ENCODE measurements at places on chromosomes 6 and 20. TPM values are rescaled to one million over a fixed set of nuclear protein-coding genes. Genes with fewer than 3 reads are reported as not detected.

The CNKSR3 gene
- 5.9 TPM for total RNA-seq

The LTB gene
- total RNA-seq: 0.33 TPM

The LKAAEAR1 gene
- 1.5 TPM for total RNA-seq

The MLIP gene
- total RNA-seq: not detected

The POLR3F gene
- total RNA-seq: 16.8 TPM

The SEL1L2 gene
- not detected for total RNA-seq

The TNNC2 gene
- total RNA-seq: not detected

The CTCFL gene
- not detected for total RNA-seq

The FBXO9 gene
- total RNA-seq: 34.5 TPM

The MYH7B gene
- total RNA-seq: 0.20 TPM

The EYS gene
- not detected for total RNA-seq

The NKX2-2 gene
- total RNA-seq: not detected

The PREX1 gene
- total RNA-seq: 11.8 TPM

The FIG4 gene
- total RNA-seq: 3.6 TPM

The FAM135A gene
- total RNA-seq: 8.6 TPM

The MOG gene
- not detected for total RNA-seq

The UST gene
- 2.5 TPM for total RNA-seq

The TREM2 gene
- not detected for total RNA-seq

The LIME1 gene
- 10.5 TPM for total RNA-seq

The PLN gene
- total RNA-seq: not detected

The TRPC4AP gene
- total RNA-seq: 58.3 TPM

The PCSK2 gene
- not detected for total RNA-seq

The NOX3 gene
- total RNA-seq: not detected

The ROS1 gene
- 0.18 TPM for total RNA-seq

The NNAT gene
- not detected for total RNA-seq

The ZC2HC1B gene
- not detected for total RNA-seq

The KCNK16 gene
- total RNA-seq: not detected

The ELOVL2 gene
- 6.6 TPM for total RNA-seq

The RFX6 gene
- total RNA-seq: not detected

The TRIM40 gene
- not detected for total RNA-seq

The RIN2 gene
- total RNA-seq: 33.7 TPM

The RSPH4A gene
- total RNA-seq: 0.11 TPM

The IP6K3 gene
- not detected for total RNA-seq

The RXRB gene
- 21.7 TPM for total RNA-seq

The PDE7B gene
- total RNA-seq: 2.2 TPM

The MOXD1 gene
- total RNA-seq: 2.3 TPM

The DEFB132 gene
- total RNA-seq: not detected

The NPBWR2 gene
- not detected for total RNA-seq

The SLC22A7 gene
- not detected for total RNA-seq

The SERPINB1 gene
- 50.6 TPM for total RNA-seq

The MICB gene
- 7.6 TPM for total RNA-seq

The ZNF831 gene
- total RNA-seq: not detected

The PACSIN1 gene
- total RNA-seq: 0.05 TPM

The ZNF184 gene
- total RNA-seq: 3.1 TPM

The PPIL6 gene
- 2.4 TPM for total RNA-seq

The AVP gene
- not detected for total RNA-seq

The ARMH2 gene
- total RNA-seq: not detected

The SPATS1 gene
- not detected for total RNA-seq

The ADGRG6 gene
- total RNA-seq: 47.1 TPM

All from A549 treated with CpdA at 1 μM for 4 hours (cell line).